ENCODE measurements at places on chromosomes 6 and 20.

DNA sequence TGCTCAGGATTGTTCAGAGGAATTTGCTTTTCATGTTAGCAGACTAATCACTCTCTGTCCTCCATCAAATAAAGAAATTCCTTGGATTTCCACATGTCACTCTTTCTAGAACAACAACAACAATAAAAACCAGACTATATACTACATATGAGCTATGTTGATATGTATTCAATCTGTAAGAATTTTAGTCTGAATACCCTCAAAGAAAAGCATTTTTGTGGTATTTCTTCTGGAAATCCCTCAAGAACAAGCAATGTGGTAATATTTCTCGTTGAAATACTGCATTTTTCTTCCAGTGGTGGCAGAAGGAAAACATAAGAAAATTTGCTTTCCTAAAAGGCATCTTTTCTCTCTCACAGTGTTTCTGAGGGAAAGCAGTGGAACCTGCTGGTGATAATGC lies 312.6 kb upstream of the RSPO3 start:
- no peak for DNase-seq

GRCh38 chr6:112156668-112157067 lies 69.3 kb downstream of the FAM229B start:
- peak; percentile 23 for DNase-seq

- no peak for DNase-seq
These were observed 1.5 kb upstream of the CPNE5 start for GRCh38 chr6:36840432-36841403.

GRCh38 chr6:27130668-27131428 lies 116.7 kb upstream of the PRSS16 start:
- DNase-seq, result no peak

DNA sequence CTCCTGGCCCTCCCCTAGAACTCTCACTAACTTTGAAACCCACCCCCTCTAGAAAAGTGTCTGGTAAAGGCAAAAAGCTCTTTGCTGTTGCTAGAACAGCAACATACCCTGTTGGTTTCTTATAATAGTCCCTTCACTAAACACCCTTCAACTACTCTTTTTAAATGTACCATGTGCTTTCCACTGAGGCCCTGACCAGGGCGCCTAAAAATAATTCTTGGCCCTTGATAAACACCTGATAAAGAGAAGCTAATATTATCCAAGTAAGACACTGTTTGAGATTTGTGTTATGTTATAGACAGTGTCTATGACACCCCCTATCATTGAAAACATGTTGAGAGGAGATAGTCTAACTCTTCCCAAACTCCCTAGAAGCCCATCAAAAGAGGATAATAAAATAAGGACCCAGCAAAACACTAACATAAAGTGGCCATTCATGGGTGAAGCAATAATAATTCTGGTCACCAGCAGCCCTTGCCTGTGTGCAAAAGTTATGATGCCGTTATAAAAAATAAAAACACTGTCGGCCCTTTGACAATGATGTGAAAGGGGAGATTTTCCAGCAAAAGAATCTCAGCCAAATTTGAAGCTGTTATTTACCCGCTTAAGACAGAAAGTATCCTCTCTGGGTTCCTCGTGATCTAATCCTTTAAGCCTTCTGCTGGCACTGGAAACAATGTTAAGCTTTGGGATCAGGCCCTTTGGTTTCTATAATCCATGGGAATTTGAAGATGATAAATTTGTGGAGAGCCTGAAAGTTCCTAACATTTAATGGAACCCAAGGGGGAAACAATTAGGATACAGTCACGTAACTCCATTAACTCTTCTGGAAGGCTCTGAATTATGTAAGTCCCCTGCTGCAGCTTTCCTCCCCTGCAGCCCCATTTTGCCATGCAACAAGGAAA lies 122.6 kb upstream of the PLCB4 start:
- DNase-seq, result no peak

GRCh38 chr20:25195962-25196785 lies 662 bp downstream of the ENTPD6 start:
- peak; percentile 5 for DNase-seq

DNA sequence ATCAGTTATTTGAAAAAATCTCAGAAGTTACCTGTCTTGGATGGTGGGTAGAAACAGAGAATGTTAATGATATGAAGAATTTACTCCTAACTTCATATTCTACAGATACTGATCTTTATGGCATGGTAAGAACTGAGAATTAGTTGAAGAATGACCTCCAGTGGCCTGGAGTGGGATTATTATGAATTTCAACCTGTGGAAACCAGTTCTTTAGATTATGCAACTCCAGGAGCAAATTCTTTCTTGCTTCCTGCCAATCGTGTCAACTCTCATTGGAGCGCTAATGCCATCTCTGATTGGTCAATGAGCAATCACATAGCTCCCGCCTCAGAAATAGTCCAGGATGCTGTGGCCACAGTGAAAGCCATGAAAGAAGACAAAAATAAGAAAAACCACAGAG lies 40.6 kb downstream of the LYRM2 start:
- DNase-seq, result no peak

GRCh38 chr20:50467174-50467573 lies 43.0 kb upstream of the PTPN1 start:
- no peak for DNase-seq

DNA sequence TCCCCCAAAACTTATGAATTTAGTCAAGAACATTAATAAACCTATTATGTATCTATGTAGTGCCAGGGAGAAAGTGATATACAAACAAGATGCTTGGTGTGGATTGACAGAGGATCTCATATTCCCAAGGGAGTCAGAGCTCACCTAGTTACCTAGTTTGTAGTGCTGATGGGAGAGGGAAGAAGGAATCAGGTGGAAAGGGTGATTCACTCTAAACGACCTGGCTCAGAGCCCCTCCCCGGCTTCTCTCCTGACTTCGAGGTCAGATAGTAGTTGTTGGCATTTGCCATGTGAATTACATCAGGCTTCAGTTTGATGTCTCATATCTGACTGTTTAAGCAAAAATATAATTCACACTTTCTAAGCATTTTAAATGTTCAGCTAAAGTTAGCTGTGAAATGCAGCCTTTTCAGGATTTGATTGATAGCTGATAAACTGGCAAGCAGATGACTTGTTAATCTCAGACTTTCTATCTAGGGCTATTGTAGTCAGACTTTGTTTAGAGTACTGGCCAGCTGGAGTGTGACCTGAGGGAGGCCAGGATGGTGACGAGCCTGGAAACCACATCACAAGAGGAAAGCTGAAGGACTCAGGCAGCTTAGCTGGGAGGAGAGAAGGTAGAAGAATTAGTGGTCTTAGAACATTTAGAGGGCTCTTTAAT lies 123.7 kb downstream of the AKAP7 start:
- peak; percentile 53 for DNase-seq

DNA sequence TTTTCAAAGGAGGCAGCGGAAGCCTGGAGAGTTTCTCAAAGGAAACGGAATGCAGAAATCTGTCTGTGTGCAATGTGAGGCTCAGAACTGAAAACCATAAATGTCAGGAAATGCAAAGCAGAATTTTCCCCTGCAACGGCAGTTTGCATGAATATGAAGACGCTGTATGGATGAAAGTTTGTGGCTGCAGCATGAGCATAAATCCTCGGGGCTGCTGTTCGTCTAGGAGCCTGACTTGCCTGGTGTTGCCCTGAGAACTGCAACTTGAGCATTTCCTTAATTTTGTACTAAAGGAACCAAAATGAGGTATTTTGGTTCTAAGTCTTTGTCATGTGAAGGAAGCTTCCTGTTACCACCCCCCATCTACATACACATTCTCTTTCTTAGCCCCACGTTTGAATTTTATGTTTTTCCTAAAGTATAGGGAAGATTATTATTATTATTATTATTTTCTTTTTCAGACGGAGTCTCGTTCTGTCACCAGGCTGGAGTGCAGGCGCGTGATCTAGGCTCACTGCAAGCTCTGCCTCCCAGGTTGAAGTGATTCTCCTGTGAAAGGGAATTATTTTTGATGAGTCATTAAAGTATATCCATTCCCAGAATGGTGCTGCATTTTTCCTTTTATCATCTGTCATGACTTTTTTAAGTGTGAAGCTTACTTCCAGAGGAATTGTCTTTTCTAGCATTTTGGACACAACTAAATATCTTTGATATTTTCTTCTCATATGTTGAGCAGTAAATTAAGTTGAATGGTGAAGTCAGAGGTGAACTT lies 33.1 kb downstream of the MTHFD1L start:
- peak; percentile 57 for DNase-seq

- DNase-seq, result peak; percentile 52
These were observed 46.1 kb upstream of the CCN6 start for GRCh38 chr6:112007805-112008204.

GRCh38 chr6:134207421-134207820 lies 110.5 kb downstream of the SGK1 start:
- no peak for DNase-seq

GRCh38 chr20:36277546-36277945 lies 28.6 kb upstream of the DLGAP4 start:
- no peak for DNase-seq

DNA sequence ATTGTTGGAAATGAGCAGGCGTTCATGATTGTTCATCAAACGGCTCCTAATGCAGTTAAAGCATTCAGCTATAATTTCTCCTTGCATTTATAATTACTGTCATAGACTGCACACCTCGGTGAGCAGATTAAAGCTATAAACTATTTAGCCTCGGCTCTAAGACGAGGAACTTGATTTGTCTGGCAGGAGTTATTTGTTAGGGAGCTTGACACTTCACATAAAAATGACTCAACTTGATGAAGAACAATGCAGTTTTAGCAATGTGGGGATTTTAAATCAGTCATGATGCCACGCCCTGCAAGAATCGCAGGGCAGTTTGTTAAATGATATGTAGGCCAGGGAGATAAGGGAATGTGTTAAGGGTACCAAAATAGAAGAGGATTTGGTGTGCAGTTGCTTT lies 290.2 kb downstream of the TSHZ2 start:
- no peak for DNase-seq

DNA sequence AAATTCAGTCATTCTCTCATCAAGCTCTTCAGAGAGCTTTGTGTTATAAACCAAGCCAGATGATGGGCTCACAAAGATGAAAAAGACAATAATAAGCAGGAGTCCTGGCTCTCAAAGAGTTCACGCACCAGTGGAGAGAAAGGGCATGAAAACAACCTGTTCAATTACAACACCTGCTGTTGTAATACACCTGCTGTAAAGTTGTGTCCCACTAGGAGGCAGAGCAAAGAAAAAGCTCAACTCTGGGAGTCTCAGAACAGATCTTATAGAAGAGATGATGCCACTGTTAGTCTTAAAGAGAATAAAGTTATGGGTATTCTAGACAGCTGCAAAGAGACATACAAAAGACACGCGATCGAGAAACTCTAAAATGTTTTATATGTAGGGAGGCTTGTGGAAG lies 100.6 kb downstream of the DCDC2 start:
- no peak for DNase-seq

DNA sequence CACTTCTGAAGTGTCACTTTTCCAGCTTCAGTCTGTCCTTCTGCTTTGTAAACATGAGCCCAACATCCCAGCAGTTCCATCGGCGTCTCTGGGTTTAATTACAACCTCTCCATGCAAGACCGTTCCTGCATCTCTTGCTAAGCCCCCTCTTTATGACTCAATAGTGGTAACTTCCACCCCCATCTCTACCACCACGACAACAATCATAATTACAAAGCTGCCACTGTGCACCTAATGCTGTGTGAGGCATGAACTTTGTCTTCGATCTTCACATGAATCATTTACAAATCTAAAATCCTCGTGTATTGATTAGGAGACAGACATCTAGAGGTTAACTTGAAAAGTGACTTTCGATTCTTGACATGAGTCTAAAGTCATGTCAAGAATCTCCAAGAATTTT lies 4.9 kb upstream of the CCR6 start:
- DNase-seq, result no peak

GRCh38 chr6:106425382-106425781 lies 64.9 kb downstream of the CRYBG1 start:
- DNase-seq, result no peak

- DNase-seq, result peak; percentile 70
These were observed 131.4 kb upstream of the TRAF3IP2 start for GRCh38 chr6:111737065-111737521.

GRCh38 chr6:1244941-1245340 lies 67.0 kb upstream of the FOXQ1 start:
- DNase-seq, result no peak

DNA sequence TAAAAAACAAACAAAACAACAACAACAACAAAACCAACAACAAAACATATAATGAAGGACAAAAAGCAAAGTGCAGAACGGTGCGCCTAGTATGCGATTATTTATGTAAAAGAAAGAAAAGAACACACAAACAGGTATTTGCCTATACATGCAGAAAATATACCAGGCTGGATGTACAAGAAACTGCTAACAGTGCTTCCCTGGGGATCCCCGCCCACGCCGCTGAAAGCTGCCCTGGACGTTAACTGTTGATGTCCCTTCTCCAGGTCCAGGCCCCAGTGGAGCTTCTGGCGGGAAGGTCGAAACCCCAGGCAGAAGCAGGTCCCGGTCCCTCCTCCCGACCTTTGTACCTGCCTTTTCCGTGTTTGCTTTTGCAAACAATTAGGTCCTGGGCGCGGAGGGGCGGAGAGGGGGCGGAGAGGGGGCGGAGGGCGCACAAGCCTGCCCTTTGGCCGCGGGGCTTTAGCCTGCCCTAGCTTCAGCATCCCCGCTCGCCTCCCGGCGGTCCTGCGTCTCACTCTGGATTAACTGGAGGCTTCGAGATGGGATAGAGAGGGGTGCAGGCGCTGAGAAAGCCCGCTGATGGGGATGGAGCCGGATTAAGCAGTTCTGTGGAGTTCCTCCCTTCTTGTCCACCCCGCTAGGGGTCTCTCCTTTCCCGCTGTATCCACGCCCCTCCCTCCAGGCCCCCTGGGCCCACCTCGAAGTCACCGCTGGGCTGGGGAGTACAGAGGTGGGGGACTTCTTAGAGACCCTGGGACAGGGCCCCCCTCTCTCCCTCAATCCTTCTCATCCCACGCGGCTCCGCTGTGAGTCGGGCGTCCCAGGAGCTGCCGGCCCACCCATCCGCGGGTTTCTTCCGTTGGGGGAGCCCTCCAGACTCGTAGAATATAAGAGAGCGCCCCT lies 8.2 kb upstream of the AHCY start:
- DNase-seq, result no peak

DNA sequence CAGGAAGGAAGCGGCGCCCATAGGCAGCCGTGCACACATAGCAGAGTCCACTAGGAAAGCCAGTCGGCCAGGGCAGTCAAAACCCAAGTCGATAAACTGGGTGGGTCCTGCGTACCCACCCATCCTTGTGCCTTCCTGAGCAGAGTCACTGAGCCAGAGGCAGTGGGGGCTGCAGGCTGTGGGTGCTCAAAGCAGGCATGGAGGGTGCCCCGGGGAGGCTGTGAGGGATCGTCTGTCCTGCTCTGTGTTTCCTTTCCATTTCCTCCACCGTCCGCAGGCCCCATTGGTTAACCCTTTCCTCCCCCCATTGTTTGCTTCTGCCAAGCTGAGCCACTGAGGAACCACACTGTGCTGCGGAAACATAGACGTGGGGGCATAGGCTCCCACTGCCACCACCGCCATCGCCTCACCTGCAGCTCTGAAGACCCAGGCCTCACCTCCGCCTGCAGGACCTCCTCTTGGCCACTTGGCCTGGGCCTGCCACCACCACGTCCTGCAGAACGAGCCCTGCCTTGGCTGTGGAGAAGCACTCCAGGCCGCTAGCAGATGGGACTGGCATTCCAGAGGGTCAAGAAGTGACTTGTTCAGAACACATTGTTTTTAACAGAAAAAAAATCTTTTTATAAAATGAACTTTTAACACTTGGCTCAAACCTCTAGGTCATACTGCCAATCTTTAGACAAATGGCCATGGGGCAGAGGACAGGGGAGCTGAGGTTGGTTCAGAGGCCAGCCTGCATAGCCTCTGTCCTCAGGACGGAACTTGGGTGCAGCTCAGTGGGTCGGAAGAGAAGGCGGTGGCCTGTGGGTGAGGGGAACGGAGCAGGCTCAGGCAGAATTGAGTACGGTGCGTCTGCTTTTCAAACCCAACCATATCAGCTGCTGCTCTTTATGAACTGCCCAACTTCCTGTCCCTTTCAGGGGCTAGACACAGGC lies 52.6 kb downstream of the TCP11 start:
- no peak for DNase-seq

- DNase-seq, result no peak
These were observed 556 bp downstream of the NKX2-4 start for GRCh38 chr20:21396599-21397340.

Measured in IMR-90 (cell line).